ENCODE measurements at places on chromosomes 6 and 20.
A peak's percentile ranks its signal among the peaks of the same experiment; 100 is the strongest.

GRCh38 chr6:134455319-134455718, 137.4 kb upstream of the SGK1 start:
- no peak for DNase-seq

- DNase-seq, result no peak
Measured at GRCh38 chr6:20699402-20699801, 165.1 kb downstream of the CDKAL1 start.

DNA sequence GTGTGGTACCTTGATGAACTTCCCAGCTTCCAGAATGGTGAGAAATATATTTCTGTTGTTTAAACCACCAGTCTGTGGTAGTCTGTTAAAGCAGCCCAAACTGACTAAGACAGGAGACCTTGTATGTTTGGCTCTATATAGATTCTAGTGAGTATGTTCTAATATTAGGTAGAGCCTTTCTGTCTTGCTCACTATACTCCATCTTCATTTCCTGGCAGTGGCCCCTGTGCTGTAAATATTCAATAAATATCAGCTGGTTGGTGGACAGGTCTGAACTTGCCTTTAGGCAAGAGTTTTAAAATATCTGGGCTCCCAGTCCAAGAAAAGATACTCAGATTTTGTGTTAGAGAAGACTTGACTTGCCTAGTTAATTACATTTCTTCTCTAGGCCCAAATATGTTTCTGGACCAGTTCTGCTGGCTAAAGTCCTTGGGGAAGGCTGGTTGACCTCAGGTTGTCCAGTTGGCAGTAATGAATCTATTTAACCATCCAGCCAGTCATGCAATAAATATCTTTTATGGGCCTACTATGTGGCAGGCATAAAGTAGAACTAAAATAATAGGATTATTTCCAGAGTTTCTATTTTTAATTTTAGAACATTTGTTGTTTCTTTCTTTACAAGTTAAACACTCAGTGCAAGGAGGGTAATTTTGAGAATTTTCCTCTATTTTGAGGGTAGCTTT, 22.3 kb downstream of the PPP1R14C start:
- no peak for DNase-seq

DNA sequence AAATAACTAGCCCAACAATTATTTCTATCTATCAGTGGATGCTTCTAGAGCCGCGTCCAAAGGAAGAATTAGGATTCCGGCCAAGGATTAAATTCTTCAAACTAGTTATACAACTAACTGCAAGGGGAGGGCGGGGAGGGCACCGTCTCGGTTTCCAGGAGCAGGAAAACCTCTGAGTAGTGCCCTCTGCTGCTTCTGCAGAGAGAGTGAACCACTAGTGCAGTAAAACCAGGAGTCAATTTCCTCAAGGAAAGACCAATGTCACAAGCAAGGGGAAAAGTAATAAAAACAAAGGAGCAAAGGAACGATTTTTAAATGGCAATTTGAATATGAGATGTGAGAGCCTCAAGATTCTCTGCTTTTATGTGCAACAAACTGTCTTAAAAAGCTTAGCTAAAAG, 16.5 kb upstream of the UBE2J1 start:
- no peak for DNase-seq

DNA sequence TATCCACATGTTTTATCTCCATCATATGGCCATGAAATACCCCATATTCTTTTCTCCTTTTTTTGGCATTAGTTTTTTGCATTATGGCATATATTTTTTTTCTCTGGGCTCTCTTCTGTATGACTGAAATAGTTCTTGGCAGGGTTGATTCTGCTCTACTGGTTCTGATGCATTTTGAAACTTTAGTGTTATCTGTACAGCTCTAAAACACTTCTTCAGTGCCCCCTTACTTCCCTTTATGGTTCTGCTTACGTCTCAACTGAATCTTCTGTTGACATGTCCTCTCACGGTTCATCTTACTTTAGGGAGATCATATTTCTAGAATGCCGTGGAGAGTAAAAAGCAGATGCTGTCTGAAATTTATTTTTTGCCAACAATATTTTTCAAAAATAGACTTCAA, 23.2 kb upstream of the TXNDC5 start:
- DNase-seq, result no peak

DNA sequence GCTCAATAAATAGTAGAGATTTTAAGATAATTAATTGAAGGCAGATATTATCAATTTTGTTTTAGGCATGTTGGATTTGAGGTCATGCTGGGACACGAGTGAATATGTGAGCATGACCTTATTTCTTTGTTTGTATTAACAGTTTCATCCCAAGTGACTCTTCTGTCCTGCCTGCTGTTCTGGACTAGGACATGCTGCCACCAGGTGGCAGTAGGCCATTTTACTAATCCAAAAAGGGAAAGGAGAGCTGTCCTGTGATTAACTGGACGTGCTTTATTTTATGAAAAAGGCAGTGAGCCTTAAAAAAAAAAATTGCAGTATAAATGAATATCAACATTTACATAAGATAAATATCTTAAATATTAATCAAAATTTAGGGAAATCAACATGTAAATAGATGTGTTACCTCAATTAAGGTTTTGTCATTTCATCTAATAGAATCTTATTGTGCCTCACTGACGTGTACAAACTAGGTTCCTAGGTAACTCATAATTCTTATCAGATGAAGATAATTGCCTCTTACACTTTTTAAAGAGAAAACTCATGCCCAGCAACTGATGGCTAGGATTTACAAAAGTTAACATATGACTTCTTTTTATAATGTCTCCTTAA, 49.8 kb downstream of the FRK start:
- DNase-seq, result peak; percentile 2
